Natural killer cell treated with Interleukin-12 subunit alpha and Interleukin-12 subunit beta and Interleukin-15 and Interleukin-18, amount 100 ng/mL, for 72 hours (primary cell): ENCODE measurements at places on chromosomes 3 and 15.

- DNase-seq, result no peak
These were observed 123.8 kb downstream of the ARNT2 start for GRCh38 chr15:80527961-80528360.

GRCh38 chr3:183279371-183279770 lies 26.3 kb downstream of the B3GNT5 start:
- no peak for DNase-seq

GRCh38 chr3:16817197-16817596 lies 67.6 kb upstream of the PLCL2 start:
- no peak for DNase-seq

DNA sequence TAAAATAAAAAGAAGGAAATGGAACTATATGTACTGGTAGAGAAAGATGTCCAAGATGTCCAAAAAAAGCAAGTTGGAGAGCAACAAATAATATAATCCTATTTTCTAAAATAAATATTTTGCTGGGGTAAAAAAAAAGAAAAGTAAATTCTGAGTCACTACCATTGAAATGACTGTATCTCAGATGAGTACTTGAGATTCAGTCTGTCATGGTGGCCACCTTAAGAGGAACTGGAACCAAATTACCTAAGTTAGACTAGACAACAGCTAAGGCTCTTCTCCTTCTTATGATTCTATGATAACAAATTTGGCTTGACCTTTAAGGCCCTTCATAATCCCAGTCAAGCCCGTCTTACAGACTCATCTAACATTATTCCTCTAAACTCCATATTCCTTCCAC lies 270.6 kb upstream of the HES1 start:
- no peak for DNase-seq

- no peak for DNase-seq
These were observed 9.1 kb upstream of the SYN2 start for GRCh38 chr3:11995120-11995519.

GRCh38 chr3:7793786-7794185 lies 707.8 kb upstream of the LMCD1 start:
- DNase-seq, result no peak

DNA sequence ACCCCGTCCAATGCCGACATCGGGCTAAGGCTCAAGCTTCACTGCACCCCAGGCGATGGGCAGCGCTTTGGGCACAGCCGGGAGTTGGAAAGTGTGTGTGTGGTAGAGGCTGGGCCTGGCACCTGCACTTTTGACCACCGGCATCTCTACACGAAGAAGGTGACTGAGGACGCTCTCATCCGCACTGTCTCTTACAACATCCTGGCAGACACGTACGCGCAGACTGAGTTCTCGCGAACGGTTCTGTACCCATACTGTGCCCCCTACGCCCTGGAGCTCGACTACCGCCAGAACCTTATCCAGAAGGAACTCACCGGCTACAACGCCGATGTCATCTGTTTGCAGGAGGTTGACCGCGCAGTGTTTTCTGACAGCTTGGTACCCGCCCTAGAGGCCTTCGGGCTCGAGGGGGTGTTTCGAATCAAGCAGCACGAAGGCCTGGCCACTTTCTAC lies 1.0 kb downstream of the PDE12 start:
- DNase-seq, result peak; percentile 66

DNA sequence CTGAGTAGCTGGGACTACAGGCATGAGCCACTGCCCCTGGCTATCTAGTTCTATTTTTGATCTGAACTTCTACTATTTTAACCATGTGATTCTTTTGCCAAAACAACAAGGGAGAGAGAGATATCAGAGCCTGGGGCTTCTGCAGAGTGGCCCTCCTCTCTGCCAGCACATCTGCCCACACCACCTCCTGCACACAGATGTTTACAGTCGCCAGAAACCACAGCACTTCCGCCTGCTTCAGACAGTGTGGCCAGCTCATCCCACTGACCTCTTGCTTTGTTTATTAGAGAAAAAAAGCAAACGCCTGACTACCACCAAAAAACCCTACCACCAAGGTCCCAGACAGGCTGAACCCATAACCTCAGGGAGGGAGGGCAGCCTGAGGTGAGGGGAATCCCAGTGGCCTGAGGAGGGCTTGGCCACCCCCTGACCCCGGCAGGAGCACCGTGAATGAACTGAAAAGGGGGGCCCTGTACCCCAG lies 85.9 kb upstream of the ABHD2 start:
- DNase-seq, result peak; percentile 63

DNA sequence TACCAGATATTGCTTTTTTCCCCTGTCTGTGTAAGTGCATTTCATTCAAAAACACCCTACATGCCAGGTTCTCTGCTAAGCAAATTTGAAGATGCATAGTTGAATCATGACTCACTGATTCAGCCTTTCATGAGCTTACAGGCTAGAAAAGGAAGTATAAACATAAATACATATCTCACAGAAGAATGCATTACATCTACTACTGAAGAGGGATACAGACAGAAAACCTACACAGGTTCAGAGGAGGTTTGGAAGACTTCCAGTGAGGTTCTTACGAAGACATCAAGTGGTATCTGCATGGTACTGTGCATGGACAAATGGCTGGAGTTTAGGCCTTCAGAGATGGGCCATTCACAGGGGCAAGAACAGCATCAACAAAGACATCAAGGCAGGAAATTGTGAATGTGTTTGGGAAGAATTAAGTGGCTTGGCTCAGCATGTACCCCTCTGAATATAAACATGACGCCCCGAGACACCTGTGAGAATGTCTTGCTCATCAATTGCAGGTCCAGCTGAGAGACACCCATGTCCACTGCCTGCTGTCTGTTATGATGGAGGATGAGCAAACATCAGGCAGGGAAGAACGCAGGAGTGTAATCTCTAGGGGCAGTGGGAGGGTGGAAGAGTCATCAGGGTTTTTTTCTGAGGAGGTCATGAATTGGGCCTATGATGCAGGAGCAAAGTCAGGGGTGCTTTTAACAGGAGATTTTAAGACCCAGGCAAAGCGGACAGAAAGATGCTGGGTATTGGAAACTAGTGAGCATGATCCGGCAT lies 105.1 kb upstream of the GALNT15 start:
- no peak for DNase-seq

DNA sequence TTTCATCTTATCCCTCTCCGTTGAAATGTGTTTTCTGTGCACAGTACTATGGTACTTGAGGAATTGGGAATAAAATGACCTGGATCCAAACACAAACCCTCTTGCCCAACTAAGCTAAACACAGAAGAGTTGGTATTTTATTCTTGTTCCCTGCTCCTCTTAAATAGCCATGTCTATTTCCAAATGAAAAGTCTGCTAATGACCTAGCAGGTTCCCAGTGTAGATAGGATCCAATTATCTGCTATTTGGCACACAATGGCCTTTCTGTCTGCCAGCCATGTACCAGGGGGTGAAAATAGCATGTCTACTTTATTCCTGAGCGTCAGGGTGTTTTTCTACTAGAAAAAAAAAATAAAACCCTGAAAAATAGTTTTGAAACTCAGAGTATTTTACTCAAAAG lies 657.0 kb upstream of the NAALADL2 start:
- DNase-seq, result no peak

- no peak for DNase-seq
These were observed 189.6 kb downstream of the ARRDC4 start for GRCh38 chr15:98150084-98150483.

GRCh38 chr3:184647405-184647936 lies 64.4 kb downstream of the MAGEF1 start:
- no peak for DNase-seq

DNA sequence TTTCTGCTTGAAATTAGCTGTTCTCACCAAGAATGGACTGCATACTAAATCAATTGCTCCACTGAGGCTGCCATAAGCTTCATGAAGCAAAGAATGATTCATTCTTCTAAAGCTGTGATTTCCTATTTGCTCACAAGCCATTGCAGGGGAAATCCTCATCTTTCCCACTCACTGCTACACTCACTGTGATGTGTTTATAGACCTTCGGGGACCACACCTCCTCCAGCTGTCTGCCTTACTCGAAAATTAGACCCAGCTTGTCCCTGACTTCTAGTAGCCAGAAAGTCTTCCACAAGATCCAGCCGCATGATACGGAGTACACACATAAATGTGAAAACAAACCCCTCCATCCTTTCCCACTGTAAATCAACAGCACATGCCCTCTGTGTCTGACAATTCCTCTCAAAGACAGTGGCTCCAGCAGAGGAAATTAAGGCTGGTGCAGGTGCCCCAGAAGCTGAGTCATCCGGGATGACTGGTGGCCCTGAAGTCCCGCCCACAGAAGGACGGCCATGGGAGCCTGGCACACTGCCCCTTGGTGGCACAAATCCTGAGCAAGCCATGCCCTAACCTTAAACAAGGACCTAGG lies 172.0 kb downstream of the STT3B start:
- DNase-seq, result peak; percentile 72

GRCh38 chr15:63499611-63500010 lies 4.8 kb upstream of the USP3 start:
- no peak for DNase-seq

GRCh38 chr3:111509308-111509707 lies 32.7 kb upstream of the CD96 start:
- no peak for DNase-seq

DNA sequence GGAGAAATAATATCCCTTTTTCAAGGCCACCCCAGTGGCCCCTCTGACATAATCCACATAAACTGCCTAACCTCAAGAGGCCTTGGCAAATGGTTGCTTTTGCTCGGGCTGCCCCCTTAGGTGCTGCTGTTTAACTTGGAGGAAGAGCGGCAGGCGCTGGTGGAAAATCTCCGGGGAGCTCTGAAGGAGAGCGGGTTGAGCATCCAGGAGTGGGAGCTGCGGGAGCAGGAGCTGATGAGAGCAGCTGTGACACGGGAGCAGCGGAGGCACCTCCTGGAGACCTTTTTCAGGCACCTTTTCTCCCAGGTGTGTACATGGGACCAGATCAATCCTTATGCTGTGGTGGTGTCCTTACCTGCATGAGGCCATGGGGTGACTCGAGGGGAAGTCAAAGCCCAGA lies 15.0 kb downstream of the DUOX1 start:
- no peak for DNase-seq
